ENCODE measurements at places on chromosomes 7 and 10. TPM values are rescaled to one million over a fixed set of nuclear protein-coding genes. Genes with fewer than 3 reads are reported as not detected.

Gene C10orf105
- total RNA-seq = 0.12 TPM

DNA sequence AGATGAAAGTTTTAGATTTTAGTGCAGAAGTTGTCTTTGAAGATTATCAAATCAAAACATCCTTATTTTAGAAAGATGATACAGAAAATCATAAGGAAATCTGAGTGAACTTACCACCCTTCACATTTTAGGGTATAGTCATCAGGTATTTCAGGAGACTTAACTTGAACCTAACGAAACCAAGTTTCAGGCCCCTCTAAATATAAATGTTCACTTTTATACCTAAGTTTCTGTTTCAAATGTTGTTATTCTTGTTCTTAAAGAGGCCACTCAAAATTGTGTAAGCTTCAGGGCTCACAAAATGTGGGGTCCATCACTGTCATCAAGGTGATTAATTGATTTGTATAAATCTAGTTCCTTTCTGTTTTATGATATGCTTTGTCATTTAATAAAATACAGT, 216.2 kb downstream of the KIAA1217 start:
- DNase-seq = no peak

Gene FGFBP3
- 6.5 TPM for total RNA-seq

- no peak for DNase-seq
These were observed 604.5 kb downstream of the INHBA start for GRCh38 chr7:41098402-41098801.

- DNase-seq = no peak
These were observed 112.4 kb downstream of the KBTBD2 start for GRCh38 chr7:32779167-32779566.

Gene OR6V1
- total RNA-seq = not detected

DNA sequence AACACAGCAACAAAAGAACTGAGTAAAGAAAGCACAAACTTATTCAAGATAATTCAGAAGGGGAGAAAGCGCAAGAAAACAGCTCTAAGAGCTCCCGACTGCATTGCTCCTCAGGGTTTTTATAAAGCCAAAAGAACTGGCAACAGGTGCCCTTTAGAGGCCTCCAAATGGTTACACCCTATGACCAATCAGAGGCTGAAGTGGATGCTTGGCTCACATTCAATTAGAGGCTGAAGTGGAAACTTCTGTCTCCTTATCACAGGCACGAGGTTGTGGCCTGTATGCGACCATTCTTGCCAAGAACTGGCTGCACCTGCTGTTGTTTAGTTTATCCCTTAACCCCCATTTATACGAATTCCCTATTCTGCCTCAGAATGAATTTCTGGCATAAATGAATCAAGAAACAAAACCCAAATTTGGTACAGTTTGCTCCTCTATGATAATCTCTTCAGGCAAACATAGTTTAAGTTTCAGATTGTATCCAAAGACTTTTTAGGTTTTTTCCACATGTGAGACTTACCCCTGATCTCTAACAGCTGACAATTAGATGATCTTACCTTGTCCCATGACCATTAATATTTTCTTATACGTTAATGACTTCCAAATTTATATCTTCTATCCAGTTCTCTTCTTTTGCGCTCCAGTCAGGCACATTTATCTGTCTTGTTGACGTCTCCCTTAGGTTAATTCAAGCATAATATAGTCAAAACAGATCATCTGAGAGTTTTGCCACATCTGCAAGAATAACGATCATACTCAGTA, 504.8 kb downstream of the NXPH1 start:
- no peak for DNase-seq

DNA sequence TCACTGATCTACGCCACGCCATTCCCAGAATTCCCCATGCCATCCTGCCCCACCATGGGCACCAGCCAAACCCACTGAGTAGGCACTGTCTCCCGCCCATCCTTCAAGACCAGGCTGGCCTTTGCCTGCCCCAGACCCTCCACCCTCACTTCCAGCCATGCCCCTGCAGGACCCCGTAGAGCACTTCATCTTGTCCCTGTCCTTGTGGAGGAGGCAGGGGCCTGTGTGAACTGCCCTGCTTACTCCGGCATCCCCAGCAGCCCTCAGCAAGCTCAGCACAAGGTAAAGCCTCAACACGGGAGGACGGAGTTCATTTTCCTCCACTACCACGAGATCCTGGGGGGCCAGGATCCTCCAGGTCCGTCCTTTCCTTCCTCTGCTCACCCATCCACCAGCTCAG, 577.7 kb downstream of the PTPRN2 start:
- DNase-seq = no peak

Gene CYP2W1
- total RNA-seq = not detected
